ENCODE measurements at places on chromosomes 7 and 10.

GRCh38 chr7:82506208-82506607 is 62.6 kb upstream of the CACNA2D1 start:
- DNase-seq, result no peak

- DNase-seq, result no peak
Observed at GRCh38 chr7:44274623-44274975, 50.8 kb downstream of the CAMK2B start.

DNA sequence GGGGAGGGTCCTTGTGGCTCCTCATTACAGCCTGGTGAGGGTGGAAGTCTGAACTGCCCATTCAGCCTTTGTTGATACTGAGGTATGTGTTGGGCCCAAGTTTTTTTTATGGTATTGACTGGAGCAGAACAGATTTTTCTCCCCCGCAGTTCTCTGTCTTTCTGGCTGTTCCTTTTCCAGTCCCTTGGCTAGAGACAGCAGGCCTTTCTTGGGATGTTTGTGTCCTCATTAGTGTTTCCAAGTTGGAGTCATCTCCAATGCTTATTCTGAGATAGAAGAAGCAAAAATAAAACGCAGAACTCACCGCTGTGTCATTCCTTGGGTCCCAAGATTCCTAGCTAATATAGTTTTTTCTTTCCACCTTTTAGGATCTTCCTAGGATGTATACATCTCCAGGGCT is 193.3 kb downstream of the RAMP3 start:
- DNase-seq, result no peak

- no peak for DNase-seq
Observed at GRCh38 chr7:106124186-106124585, 12.1 kb upstream of the SYPL1 start.

DNA sequence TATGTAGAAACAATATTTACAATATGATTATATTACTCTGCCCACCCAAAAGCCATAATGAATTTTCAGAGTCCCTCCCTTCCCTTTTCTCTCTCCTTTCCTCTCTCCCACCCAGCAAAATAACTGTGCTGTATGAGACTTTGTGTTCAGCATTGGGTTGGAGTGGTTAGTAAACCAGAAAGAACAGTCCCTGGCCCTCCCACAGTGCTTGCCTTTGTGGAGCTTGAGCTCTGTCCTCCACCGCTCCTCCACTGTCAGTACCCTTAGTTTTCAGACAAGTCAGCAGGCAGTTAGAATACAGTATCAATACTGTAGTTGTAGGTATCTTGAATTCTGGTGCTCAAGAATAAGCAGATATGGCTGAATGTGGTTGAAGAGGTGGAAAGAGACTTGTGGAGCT is 92.7 kb downstream of the CDK14 start:
- no peak for DNase-seq

DNA sequence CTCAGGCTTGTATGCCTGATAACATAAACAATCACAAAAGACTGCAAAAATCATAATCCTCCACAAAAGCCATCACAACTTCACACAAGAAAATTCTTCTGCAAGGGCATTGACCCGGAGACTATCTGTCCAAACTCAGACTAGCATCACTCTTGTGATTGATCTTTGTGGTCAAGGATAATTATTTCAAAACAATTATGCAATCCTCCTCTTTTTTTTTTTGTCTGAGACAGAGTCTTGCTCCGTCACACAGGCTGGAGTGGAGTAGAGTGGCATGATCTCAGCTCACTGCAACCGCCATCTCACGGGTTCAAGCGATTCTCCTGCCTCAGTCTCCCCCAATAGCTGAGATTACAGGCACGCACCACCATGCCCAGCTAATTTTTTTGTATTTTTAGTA is 22.2 kb downstream of the CDNF start:
- no peak for DNase-seq

GRCh38 chr10:19947215-19947614 is 131.0 kb downstream of the PLXDC2 start:
- no peak for DNase-seq

- DNase-seq, result no peak
Observed at GRCh38 chr7:94307399-94308048, 87.2 kb upstream of the COL1A2 start.

GRCh38 chr7:48255046-48255445 is 83.8 kb downstream of the ABCA13 start:
- no peak for DNase-seq

DNA sequence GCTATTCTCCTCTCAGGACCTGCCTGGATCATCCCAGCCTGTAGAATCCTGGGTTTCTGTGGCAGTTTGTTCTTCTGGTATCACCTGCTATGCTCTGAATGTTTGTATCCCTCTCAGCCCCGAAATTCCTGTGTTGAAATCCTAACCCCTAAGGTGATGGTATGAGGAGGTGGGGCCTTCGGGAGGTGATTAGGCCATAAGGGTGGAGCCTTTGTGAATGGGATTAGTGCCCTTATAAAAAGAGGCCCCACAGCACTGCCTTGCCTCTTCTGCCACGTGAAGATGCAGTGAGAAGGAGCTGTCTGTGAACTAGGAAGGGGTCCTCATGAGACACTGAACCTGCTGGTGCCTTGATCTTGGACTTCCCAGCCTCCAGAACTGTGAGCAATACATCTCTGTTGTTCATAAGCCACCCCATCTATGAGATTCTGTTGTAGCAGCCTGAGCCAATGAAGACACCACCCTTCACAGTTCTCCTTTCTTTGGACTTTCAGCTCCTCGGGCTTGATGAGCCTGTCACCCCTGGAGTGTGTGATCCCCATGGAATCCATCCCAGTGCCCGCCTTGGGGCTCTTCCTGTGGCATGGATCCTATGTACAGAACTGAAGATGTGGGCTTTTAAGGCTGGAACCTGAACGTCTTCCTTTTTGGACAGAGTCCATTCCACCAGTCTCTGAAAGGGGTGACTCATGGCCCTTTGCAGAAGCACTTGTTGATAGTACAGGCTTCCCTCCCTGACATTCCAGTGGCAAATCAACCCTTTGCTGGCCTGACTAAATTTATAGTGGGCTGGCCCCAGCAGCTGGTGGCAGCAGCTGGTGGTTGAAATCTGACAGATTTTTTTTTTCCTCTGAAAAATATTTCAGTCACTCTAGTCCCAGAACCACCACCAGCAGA is 138.0 kb downstream of the TACC2 start:
- no peak for DNase-seq

- DNase-seq, result no peak
Observed at GRCh38 chr10:124073978-124074377, 19.4 kb downstream of the CHST15 start.

DNA sequence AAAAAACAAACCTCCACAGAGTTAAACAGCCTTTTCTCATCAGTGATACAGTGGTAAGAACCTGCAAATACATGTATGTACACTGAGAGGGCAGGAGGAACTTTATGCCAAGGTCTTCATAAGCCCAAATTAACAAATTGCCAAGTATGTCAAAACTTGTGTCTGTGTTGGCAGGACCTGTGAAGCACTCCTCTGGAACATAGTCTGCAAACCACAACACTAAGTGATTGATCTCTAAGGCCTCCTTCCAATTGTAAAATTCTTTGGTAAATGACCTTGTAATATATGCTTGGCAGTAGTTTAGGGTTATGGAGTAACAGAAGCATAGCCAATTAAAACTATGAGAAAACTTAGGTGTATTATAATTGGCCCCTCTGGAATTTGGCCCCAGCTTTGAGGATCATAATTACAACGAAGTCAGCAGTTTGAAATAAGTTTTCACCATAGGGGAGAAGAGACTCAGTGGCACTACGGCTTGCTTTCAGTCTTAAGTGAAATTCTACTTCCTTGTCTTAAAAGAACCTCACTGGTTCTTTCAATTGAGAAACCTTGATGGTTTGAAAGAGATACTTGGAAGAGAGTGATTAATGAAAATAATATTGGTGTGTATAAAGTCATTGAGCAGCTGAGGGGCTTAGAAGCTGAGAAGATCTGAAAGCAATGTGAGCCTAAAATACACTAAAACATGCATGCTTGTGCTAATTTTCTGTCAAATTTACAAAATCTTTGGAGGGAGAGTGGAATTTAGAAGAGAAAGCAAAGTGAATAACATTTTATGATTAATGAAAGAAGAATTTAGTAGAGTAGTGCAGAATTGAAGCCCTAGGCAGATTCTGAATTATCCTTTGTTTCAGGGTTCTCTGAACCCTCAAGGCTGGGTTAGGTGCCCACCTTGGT is 57.6 kb downstream of the CNNM2 start:
- no peak for DNase-seq

- DNase-seq, result no peak
Observed at GRCh38 chr10:44939691-44940401, 19.8 kb upstream of the RASSF4 start.

DNA sequence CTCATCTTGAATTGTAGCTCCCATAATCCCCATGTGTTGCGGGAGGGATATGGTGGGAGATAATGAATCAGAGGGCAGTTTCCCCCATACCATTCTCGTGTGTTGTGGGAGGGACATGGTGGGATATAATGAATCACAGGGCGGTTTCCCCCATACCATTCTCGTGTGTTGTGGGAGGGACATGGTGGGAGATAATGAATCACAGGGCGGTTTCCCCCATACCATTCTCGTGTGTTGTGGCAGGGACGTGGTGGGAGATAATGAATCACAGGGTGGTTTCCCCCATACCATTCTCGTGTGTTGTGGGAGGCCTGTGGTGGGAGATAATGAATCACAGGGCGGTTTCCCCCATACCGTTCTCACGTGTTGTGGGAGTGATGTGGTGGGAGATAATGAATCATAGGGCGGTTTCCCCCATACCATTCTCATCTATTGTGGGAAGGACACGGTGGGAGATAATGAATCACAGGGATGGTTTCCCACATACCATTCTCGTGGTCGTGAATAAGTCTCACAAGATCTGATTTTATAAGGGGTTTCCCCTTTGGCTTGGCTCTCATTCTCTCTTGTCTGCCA is 271.0 kb downstream of the MAD1L1 start:
- no peak for DNase-seq

DNA sequence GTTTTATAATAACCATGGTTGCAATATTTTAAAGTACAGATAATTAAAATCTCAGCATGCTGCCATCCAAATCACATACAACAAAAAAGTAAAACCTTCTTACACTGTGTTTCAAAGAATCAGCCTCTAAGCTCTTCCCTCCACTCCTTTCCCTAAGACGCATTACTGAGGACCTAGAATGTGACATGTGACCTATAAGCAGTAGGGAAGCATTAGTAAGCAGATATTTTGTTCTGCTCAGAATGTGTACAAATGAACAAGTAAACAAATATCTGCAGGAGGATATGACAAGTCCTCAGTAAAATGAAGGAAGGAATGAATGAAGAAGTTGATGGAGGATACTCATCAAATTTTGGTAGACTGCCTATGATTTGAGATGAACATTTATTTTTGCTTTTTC is 49.1 kb downstream of the RAB11FIP2 start:
- DNase-seq, result no peak

DNA sequence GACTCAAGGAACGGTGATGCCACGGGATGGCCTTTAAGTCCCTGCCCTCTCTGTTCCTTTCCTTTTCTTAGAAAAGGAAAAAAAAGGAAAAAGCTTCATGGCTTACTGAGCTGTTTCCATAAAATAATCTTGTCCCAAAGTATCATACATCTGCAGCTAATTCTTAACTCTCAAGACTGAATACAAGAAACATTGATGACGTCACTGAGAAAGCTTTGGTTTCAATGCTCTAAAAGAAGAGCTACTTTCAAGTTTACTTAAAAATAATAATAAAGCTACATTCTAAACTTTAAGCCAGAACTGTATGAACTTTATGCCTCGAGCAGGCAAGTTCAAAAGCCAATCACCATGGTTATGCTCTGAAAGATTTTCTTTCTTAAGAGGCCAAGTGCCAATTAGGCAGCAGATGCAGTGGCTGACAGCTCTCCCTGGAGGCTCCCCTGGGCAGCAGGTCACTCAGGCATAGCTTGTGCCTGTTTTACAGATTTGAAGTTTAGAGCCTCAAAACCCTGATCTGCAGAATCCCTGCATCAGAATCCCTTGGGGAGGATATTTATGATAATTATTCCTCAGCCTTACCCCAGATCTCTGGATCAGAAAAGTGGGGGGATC is 165.0 kb downstream of the CHN2 start:
- no peak for DNase-seq

GRCh38 chr7:77570330-77571011 is 33.4 kb downstream of the PTPN12 start:
- no peak for DNase-seq

GRCh38 chr7:37494926-37495325 is 46.3 kb upstream of the ELMO1 start:
- no peak for DNase-seq

All from NCI-H1930 (cell line).